B cell (primary cell): ENCODE measurements at places on chromosomes 12 and 14. TPM values are rescaled to one million over a fixed set of nuclear protein-coding genes. Genes with fewer than 3 reads are reported as not detected.

The TPH2 gene
- not detected in 2 replicates for total RNA-seq

The TGM1 gene
- 11.4 and 11.9 TPM in 2 replicates for total RNA-seq

GRCh38 chr14:24817212-24818057 is 183.4 kb upstream of the GZMB start:
- DNase-seq: no peak

GRCh38 chr14:102451064-102451352 is 58.6 kb downstream of the ANKRD9 start:
- DNase-seq: no peak

- peak; percentile 34 for DNase-seq
Observed at GRCh38 chr14:104925214-104925854, 655 bp downstream of the PLD4 start.

- no peak for DNase-seq
Observed at GRCh38 chr14:85959063-85959462, 429.1 kb downstream of the FLRT2 start.
